ENCODE measurements at places on chromosomes 11 and 22.

DNA sequence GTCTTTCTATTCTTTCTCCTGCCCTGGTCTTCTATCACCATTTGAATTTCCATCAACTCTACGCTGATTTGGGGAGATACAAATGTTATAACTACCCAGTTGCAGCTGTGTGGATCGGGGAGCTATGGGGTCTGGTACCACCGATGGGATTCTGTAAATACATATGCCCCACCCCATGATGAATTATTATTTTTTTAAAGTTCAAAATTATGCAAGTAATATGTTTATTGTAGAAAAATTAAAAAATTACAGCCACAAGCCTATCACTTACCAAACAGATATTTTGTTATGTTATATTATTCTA lies 52.4 kb upstream of the CLMP start:
- DNase-seq = no peak

GRCh38 chr11:68146704-68147474 lies 25.7 kb upstream of the CHKA start:
- no peak for DNase-seq

DNA sequence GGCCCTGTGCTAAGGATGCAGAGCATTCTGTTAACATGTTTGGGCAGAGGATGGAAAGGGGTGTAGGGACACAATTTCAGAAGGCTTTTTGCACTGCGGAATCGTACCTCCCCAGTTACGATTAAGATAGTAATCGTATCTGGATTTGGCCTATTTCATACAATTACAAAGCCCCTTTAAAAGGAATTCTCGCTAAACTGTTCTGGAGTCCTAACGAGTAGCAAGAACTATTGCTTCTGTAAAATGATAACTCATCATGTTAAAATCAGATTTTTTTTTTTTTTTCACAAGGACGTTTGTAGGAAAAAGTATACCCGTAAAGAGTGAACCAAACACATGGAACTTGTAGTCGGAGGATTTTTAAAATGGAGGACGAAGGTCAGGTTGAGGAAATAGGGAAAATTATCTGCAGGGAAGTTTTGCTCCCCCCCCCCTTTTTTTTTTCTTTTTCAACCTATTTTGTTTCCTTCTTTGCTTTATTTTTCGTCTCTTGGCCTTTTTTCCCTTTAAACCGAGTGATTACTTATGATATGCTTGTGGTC lies 934 bp downstream of the HSD17B12 start:
- no peak for DNase-seq

GRCh38 chr22:40709752-40710413 lies 30.6 kb downstream of the MCHR1 start:
- no peak for DNase-seq

DNA sequence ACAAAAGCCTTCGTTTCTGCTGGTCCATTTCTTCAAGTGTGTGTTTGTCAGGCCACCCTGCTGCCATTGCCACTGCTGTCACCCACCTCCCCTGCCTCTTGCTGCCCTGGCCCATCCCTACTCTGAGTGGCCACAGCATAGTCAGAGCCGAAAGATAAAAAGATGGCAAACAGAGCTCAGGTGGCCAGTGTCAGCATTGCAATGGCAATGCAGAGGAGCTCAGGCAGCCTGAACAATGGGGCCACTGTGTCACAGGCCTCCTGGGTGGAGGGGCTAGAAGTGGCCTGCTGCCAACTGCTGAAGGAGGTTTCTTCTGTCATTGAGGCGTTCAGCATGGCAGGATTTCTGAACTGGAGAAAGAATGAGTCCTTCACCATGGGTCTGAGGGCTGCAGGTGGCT lies 137.1 kb downstream of the CSNK2A3 start:
- DNase-seq = no peak

- DNase-seq = no peak
Measured at GRCh38 chr11:35983981-35984380, 40.1 kb downstream of the LDLRAD3 start.

DNA sequence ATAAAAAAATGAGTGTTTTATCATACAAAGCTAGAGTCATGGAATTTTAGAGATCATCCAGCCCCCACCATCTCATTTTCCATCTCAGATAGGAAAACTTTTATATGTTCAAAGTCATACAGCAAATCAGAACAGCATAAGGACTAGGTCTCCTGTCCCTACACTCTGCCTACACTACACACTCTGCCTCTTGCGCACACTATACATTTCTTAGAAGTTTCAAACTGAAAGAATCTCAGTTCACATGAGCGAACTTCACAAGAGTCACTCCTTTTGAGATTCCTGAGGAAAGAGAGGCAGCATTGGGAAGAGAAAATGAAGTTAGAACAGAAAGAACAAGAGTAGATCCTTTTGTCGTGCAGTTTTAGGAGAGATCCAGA lies 36.5 kb downstream of the ART5 start:
- no peak for DNase-seq

GRCh38 chr22:23067023-23067650 lies 3.2 kb upstream of the GNAZ start:
- DNase-seq = no peak

DNA sequence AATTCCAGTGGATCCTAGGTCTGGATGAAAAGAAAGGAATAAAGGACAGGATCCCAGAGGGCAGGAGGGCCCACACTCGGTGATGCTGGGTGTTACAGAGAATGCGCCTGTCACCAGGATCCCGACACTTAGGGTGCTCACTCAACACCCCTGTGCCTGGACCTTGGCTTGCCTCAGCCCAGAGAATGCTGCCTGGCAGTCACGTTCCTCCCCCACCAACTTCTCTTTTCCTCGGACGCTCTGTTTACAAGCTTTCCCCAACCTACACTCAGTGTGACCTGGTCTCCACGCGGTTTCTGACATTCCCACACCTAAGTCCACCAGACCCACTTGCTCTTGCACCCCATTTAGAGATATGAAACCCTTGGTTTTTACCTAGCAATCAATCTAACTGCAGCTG lies 38.0 kb upstream of the ETS1 start:
- DNase-seq = no peak

DNA sequence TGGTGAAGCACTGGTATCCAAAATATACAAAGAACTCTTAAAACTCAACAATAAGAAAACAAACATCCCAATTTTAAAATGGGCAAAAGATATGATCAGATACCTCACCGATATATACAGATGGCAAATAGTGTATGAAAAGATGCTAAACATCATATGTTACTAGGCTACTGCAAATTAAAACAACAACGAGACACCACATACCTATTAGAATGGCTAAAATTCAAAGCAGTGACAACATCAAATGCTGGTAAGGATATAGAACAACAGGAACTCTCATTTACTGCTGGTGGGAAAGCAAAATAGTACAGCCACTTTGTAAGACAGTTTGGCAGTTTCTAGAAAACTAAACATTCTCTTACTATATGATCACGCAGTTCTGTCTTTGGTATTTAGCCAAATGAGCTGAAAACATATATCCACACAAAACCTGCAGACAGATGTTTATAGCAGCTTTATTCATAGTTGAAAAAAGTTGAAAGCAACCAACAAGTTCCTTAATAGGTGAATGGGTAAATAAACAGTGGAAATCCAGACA lies 38.5 kb downstream of the SIK3 start:
- DNase-seq = no peak

- no peak for DNase-seq
Measured at GRCh38 chr11:58562375-58562800, 13.3 kb downstream of the LPXN start.

DNA sequence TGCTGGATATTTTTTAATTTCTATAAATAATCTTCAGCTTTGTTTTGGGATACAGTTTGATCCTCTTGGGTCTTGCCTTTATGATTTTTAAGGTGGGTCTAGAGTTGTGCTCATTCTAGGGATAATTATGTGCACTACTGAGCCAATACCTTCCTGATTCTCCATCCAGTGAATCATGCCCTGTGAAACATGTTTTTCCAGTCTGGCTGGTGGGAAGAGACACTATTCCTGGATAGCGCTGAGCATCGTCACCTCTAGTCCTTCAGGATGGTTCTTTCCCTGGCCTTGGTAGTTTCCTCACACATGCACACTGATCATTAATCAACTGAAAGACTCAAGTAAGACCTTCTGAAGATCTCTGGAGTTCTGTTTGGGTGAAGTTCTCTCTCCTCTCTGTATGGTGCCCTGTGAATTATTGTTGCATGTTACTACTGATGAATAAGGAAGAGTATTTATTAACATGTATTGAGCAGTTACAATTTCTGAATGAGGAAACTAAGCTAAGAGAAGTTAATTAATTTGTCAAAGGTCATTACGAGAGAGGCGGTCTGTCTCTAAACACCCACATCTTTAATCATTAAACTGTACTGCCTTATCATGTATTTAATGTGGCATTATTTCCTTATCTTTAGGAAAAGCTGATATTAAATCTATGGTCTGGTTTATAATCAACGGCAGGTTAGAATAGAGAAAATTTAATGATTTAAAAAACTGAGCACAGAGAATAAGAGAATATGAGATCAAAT lies 39.1 kb upstream of the LIPT2 start:
- DNase-seq = no peak

DNA sequence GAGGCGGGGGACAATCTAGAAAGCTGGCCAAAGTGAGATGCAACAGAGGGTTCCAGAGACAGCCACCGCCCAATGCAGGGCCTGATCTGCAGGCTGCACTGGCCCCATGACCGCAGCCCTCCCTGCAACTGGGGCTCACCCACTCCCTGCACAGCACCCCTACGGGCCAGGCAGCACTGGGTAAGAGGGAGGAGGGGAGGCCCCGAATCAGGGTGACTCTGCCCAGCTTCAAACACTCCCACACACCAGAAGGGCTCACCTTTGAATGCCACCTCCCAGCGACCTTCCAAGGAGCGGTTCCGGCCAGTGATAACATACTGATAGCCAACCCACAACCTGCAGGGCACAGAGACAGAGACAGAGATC lies 59.3 kb downstream of the DGCR2 start:
- no peak for DNase-seq

DNA sequence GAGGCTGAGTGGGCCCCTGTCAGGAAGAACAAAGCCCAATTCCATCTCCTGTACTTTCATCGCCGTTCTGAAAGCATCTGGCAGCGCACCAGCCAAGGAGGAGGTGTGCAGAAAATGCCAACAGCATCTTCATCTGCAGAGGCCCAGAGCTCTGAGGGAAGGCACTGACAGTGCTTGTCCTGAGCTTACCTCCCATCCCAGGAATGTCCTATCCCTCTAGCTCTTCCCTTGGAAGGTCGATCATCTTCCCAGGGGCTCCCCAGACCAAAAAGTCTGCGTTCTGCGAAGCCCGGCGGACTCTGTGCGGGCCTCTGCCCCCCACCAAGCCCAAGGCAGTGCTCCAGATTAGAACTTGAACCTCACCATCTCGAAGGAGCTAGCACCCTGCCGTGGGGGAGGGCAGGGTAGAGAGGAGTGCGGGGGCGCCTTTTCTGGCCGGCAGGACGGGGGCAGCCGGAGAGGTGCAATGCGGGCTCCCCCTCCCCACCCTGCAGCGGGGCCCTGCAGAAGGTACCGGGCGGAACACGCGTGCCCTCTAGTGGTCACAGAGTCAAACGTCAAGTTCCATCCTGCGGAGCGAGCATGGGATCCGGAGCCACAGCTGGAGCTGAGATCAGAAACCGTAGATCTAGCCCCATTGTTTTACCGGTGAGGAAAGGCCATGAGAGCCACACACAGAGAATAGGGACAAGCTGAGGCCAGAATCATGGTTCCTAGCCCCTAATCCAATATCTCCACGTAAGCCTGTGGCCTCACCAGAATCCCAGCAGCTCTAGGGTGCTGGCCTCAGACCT lies 5.0 kb downstream of the SCN2B start:
- peak; percentile 83 for DNase-seq

DNA sequence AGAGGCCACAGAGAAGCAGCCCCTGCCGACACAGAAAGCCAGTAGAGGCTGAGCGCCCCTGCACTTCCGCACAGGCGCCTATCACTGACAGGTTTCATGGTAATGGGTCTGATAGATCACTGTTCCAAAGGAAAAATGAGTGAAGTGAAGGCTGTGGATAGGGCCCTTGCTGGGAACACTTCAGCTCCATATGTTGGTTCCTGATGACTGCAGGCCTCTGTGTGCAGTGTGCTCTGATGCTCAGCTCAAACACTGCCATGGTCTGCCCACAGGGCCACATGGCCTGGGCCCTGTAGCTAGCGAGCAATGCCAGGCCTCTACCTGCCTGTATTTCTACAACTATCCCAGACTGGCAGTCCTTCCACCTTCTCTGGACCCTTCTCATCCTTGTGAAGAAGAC lies 62.7 kb upstream of the CLTCL1 start:
- DNase-seq = no peak

- no peak for DNase-seq
Measured at GRCh38 chr22:35033635-35034296, 32.2 kb upstream of the ISX start.

- DNase-seq = no peak
Measured at GRCh38 chr11:61717286-61718033, 35.0 kb upstream of the MYRF start.

DNA sequence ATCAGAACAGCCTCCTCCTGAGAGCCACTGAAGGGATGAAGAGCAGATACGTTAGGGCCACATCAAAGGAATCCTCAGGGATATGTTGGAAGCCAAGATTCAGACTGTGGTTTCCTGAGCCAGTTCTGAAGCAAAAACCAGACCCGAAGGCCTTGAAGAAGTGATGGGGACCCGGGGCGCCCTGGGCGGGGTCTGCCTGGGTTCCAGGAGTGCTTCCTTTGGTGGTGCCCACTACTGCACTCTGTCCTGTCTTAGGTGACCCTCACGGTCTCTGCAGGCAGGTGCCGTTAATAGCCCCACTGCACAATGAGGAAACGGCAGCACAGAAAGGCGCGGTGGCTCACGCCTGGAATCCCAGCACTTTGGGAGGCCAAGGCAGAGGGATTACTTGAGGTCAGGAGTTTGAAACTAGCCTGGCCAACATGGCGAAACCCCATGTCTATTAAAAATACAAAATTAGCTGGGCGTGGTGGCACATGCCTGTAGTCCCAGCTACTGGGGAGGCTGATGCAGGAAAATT lies 12.9 kb upstream of the SH3BP1 start:
- no peak for DNase-seq

- DNase-seq = no peak
Measured at GRCh38 chr11:69539416-69540117, 58.1 kb downstream of the LINC01488 start.

GRCh38 chr11:118918686-118919280 lies 6.9 kb downstream of the BCL9L start:
- no peak for DNase-seq

DNA sequence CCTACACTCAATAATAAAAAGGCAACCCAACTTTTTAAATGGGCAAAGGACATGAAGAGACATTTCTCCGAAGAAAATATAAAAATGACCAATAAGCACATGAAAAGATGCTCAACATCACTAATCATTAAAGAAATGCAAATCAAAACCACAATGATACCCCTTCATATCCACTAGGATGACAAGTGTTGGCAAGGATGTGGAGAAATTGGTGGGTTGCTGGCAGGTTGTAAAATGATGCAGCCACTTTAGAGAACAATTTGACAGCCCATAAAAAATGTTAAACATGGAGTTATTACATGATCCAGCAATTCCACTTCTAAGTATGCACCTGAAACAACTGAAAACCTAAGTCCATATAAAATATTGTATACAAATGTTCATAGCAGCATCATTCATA lies 73.2 kb upstream of the LMO2 start:
- DNase-seq = no peak

DNA sequence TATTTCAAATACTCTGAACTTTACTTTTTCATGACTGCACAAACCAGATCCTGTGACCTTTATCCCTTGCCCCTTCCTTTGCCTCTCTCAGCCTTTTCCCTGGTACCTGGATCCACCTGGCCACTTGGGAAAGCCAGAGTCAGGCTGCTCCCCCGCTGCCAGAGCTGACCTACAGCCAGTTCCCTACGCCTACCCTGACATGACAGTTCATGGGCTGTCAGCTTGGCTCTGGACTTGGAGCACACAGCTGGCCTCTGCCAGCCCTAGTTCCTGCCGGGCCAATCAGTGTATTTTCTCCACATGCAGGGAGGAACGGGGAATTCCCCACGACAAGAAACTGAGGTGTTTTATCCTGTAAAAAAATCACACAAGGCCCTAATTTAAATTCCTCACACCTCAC lies 382.6 kb downstream of the INSC start:
- DNase-seq = no peak
